ENCODE measurements at places on chromosomes 3 and 15.
A peak's percentile ranks its signal among the peaks of the same experiment; 100 is the strongest.

DNA sequence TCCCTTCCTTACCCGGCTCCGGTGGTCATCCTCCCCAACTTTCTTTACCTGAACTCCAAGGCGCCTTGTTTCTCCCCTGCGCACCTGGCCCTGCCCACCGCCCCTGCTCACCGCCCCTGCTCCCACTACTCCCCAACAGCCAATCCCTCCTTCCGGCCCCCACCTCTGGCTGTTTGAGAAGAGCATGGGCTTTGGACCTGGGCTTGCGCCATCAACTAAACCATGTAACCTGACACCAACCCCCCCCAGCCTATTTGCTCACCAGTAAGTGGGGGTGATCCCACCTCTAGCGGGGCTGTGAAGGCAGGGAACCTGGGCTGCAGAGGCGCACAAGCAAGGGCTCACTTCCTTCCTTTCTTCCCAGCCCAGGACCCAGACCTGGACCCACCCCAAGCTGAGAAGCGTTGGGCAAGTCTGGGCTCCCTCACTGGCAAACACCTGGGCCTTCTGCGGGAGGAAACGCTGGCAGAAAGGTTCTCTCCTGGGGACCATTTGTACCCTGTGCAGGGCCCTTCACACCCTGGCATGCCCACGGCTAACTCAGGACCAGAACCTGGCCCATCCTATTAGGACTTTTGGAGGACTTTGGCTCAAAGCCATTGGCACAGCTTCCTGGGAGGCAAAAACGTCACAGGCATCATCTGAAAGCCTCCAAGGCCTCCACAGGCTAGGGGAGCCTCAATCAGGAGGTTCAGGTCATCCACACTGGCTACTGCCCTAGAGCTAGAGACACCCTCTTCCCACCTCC, at the start of gene PLXNB1:
PLXNB1 (minus strand) TSS at position 127 of the 748 bp plus-strand sequence. CDS start 5,475 bp downstream, outside the sequence.
- no peak for DNase-seq

GRCh38 chr3:145333931-145334330, 827.1 kb downstream of the PLOD2 start:
- DNase-seq, result no peak

DNA sequence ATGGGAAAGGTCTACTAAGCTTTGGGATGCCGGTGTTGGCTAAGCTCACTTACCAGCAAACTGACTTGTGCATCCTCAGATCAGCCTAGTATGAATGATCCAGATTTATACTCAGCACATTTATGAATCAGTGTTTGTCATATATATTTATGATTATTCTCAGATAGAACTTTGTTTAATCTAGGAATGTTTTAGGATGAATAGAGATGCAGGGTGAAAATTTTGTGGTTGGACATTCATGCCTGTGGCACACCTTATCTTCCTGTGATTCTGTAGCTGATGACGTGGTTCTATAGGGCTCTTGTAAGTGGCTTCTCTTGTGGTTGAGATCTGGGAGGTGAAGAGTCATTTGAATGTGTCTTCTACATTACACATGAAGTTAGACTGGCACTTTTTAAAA, 11.4 kb downstream of the CDIN1 start:
- no peak for DNase-seq

- DNase-seq, result no peak
Observed at GRCh38 chr3:125134952-125135351, 77.6 kb downstream of the SLC12A8 start.

- no peak for DNase-seq
Observed at GRCh38 chr3:52204337-52205073, 6.5 kb downstream of the ALAS1 start.

DNA sequence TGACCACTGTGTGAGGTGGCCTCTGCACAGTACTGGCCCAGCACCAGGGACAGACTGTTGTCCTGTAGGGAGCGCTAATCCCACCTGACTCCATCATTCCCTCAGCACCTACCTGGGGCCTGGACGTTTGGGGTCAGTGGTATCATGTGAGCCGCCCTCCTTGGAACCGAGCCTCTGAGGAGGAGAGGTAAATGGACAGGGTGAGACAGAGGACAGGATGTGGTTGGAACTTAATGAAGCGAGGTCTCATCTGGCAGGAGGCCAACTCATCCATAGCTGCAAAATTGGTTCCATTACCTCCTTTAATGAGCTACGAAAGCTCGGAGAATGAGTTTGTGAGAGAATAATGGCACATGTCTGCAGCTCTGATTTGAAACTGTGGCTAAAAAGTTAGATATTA, 13.9 kb downstream of the MAPKAPK3 start:
- DNase-seq, result no peak

DNA sequence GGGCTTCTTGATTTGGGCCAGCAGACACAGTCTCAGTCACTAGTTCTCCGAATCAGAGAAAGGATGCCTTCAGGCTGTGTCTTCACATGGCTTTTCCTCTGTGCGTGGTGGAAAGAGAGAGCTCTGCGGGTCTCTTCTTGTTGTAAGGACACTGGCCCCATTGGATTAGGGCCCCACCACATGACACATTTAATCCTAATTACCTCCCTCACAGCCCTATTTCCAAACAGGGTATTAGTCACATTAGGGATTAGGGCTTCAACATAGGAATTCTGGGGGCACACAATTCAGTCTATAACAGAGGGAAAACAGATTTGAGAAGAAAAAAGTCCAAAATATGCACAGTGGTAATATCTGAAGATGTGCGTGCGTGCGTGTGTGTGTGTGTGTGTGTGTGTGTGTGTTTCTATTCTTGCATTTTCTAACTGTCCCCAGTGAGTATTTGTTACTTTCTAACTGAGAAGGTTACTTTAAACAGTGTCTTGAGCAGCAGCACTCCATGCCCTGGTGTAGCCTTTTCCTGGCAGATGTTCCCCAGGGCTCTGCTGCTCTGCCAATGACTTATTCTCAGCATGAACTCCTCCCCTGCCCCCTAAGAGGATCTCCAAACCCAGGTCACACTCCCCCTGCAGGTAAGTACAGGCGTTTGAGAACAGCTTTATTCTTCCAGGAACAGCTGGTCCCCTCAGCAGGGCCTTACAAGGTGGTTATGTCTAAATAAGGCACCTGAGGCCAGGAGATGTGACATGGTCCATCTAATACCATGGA, 72.9 kb downstream of the RPL39L start:
- no peak for DNase-seq

DNA sequence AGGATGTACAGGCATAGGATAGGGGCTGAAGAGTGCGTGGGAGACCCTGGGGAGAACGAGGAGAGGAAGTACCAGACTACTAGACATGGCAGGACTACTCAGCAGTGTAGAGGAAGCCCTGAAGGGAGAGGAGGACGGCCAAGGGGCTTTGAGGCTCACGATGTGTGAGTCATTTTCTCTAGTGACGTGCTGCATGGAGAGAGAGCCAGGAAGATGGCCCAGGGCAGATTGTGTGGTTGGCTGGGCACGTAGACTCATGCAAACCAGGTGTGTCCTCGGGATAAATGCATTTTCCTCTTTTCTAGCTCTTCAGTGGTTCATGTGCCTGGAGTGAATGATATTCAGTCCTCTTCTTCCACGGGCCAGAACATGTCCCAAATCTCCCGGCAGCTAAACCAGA, 115.0 kb upstream of the ABHD17C start:
- DNase-seq, result no peak

DNA sequence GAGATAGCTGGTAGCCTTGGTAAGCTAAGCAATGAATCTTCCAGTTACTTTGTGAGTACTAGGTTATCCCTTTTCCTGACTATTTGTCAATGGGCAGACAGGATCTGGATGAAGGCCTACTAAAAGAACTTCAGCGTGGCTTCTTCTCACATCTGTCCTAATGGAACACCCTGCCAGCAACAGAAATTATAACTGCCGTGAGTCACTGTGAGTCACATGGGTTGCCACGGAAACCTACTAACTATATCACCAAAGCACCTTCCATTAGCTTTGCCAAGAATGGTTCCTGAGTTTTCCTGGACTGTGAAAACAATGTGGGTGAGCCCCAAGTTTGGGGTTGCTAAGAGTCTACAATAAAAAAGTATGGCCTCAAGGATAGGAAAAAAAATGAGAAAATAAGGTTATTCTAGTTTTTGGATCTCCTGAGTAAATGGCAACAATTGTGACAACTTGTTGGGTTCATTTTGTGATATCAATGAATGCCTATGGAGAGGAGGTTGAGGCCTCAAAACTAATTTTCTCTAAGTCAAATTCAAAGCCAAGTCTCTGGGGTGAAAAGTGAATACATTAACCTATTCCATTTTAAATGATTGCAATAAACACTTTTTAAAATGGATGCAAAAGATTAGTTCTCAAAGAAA, 195.1 kb upstream of the ICE2 start:
- DNase-seq, result peak; percentile 10

GRCh38 chr3:52220380-52221026, 4.9 kb downstream of the TLR9 start:
- peak; percentile 64 for DNase-seq

DNA sequence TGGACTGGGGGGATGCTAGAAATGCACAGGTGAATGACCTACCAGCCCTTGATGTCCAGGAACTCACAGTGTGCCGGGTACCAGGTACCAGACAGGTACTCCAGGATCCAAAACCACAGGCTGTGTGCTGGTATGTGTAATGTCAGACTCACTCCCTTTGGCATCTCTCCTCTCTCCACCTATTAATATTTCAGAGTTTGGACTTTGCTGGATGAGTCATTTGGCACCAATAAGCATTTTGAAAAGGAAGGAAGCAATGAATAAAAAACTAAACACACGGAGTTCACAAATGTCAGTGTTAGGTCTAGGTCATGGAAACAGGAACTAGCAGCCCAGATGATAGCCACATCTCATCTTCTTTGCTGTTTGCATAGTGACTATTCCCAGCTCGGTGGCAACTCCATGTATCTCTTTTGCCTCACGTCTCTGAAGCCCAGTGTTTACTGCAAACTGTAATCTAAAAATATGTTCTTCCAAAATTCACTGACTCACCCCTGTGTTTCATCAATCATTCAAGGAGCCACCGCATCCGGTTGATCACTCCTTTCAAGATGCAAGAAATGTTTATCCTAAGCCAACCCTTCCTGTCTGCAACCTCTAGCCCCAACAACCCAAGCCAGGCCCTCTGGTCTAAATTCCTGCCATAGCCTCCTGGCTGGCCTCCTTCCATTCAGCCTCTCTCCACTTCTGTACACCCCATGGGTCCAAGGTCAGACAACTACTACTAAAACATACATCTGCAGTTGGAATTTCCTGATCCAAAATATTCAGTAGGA, 8.4 kb downstream of the ITGB5 start:
- DNase-seq, result peak; percentile 99

GRCh38 chr3:143100451-143100850, 19.1 kb upstream of the CHST2 start:
- DNase-seq, result no peak

DNA sequence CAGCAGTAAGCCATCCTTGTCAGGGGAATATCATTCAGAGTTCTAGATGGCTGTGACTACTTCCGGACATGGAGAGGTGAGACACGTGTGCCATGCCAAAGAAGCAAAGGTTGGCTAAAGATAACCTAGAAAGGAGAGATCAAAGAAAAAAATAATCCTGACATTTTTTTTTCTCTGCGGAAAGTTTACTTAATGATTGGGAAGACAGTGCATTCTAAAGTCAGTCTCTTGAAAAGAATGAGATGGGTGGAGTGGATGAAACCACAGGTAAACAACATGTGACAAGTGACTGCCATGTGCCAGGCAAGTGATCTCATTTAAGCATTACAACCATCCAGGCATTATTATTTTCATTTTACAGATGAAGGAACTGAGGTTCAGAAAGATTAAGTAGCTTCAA, 436.6 kb downstream of the SOX2 start:
- DNase-seq, result no peak

DNA sequence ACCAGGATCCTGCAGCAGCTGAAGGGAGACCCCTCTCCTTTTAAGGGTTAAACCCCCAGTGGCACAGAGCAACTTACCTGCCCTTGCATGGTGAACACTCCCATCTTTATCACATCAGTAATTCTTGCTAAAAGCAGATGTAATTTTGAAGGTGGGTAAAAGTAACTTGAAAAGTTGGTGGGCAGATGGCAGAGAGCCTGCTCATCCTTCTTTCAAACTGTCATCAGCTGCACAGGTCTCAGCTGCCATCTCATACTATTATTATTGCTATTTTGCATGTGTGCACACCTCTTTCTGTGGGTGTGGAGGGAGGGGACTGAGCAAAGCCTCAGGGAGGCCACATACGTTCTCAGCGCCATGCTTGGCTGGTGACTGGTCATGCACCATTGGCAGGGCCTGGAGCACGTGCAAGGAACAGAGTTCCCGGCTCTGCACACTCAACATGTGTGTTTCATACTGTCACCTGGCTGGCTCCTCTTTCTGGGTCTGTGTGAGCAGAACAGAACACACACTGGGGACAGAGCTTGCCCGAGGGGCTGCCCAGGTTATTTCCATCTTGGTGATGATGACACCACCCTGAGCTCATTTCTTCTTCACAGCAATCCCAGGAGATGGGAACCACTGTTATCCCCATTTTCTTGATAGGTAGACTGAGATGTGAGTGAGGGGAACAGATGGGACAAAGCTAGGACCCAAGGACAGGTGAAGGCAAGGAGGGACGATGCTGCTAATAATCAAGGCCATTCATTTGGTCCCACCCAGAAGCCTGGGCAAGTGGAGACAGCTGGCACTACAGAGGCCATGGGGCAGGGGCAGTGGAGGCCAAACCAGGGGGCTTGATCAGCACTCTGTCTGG, 95.8 kb upstream of the KLF13 start:
- no peak for DNase-seq

GRCh38 chr3:112365636-112366035, 32.7 kb downstream of the CD200 start:
- no peak for DNase-seq

DNA sequence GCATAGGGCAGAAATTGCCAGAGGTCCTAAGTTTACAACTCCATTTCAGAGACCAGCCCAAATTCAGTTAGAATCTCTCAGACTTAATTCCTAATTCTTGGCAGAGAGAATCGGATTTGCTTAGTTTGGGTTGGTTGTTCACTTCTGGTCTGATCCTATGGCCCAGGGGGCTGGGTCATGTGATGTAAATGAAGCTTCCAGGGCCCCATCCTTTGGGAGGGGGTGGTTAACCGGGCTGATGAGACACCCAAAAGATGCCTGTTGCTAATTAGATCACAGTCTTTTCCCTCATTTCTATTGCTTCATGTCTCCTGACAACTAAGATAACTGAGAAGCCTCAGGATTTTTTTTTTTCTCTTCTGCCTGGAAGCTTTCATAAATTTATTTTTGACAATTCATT, 11.1 kb upstream of the ZNF620 start:
- no peak for DNase-seq

DNA sequence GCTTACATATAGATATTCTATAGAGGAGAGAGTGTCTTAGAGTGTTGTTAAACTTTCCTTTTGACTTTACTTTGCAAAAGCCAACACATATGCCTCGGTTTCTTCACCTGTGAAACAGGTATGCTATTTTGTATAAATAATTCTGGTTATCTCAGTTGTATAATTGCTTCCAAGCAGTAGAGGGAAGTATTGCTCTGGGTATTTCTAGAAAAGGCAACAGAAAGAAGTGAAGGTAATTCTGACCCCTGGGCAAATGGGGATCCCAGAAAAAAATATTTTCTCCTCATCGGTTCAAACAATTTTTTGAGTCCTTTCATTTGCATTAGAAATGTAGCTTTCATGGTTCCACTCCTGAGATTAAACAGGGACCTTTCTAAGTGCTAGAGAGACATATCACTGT, 216.5 kb upstream of the SEMA6D start:
- DNase-seq, result no peak

- DNase-seq, result no peak
Observed at GRCh38 chr15:52006702-52007340, 12.2 kb upstream of the MAPK6 start.

Data from Panc1 (cell line).